ENCODE measurements at places on chromosomes 1 and 21.

DNA sequence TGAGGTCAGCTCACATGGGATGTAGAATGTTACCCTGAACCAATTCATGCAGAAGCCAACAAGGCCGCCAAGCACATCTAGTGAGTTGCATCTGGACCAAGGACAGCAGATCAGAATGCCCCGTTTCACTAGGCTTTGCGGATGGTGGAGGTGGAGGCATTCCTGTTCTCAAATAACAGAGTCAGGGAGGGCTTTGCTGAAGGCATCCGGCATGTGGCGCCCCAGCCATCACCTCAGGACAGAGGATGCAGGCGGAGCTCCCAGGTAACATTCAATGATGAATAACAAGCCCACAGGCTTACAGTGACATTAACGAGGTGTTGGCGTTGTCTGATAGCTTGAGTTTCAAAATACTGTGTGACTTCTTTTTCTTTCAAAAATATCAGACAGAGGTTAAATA lies 476.2 kb downstream of the CAMTA1 start:
- DNase-seq, result no peak

- no peak for DNase-seq
Measured at GRCh38 chr1:244713332-244713731, 60.4 kb downstream of the DESI2 start.

- DNase-seq, result no peak
Measured at GRCh38 chr1:47214549-47214948, 17.5 kb downstream of the TAL1 start.

GRCh38 chr1:47931395-47931794 lies 65.8 kb downstream of the TRABD2B start:
- peak; percentile 19 for DNase-seq

- DNase-seq, result no peak
Measured at GRCh38 chr21:38661889-38662568, 143.7 kb upstream of the ETS2 start.

Measured in HCT116 (cell line).